ENCODE measurements at places on chromosomes 7 and 10.
A peak's percentile ranks its signal among the peaks of the same experiment; 100 is the strongest.

DNA sequence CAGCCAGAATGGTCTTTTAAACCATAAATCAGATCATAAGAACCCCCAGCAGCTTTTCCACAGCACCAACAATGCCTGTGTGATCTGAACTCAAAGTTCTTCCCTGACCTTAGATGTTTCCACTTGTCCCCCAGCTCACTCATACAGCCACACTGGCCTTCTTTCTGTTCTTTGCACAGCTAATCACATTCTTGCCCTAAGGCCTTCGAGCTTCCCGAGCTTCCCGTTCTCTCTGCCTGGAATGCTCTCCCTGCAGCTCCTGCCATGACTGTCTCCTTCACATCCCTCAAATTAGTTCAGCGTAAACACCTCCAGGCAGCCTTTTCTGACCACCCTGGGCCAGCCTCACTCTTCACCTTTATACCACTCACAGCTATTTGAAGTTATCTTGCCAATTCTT is 166.8 kb upstream of the NFE2L3 start:
- DNase-seq, result no peak

GRCh38 chr10:77638321-77639101 is 903 bp upstream of the KCNMA1 start:
- no peak for DNase-seq

GRCh38 chr7:106824458-106824857 is 40.6 kb upstream of the PIK3CG start:
- no peak for DNase-seq

GRCh38 chr10:81920213-81920829 is 45.3 kb downstream of the NRG3 start:
- DNase-seq, result no peak

DNA sequence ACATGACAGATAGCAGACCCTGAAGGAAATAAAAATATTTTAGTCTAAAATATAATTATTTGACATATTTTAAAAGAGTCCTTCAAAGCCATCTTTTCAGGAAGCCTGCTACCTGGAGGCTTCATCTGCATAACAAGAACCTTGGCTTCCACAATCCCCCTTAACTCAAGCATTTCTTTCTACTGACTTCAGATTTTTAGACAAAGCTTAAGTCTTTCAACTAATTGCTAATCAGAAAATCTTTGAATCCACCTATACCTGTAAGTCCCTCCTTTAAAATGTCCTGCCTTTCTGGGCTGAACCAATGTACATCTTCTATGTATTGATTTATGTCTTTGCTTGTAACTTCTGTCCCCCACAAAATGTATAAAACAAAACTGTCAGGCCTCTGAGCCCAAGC is 23.5 kb upstream of the PRF1 start:
- DNase-seq, result no peak

- DNase-seq, result no peak
These were observed 291.3 kb downstream of the PTEN start for GRCh38 chr10:88154596-88155250.

DNA sequence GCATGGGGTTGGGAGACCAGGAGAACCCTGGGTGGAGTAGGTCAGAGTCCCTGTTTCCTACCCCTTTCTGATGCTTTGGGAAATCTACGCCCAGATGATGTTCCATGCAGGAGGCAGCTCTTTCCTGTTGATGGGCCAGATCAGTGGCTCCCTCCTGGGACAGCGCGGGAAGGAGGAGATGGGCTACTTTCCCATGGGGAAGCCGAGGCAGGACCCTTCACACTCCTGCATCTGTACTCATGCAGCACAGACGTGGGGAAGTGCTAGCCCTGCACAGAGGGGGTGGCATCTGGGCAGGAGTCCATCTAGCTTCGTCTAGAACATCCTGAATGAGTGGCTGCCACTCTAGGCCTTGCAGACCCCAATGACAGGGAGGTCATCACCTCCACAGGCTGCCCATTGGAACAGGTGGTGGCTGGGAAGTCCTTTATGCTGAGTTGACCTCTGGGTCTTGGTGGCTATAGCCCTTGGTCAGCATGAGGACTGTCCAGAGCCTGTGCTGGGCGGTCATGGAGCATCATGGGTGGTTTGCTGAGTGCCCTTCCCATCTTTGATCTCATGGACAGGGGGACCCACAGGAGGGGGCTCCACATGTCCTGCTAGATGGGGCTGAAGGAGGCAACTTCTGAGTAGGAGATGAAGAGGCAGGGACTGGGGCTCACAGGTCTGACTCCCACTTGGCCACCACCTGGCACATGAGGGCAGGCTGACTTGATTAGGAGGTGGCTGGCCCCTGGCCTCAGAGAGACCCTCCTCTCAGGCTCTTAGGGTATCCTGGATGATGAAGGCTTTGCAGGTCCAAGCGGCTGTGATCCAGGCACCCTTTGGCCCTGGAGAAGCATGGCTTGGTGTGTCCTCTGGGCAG is 24.6 kb downstream of the RAMP3 start:
- DNase-seq, result no peak

DNA sequence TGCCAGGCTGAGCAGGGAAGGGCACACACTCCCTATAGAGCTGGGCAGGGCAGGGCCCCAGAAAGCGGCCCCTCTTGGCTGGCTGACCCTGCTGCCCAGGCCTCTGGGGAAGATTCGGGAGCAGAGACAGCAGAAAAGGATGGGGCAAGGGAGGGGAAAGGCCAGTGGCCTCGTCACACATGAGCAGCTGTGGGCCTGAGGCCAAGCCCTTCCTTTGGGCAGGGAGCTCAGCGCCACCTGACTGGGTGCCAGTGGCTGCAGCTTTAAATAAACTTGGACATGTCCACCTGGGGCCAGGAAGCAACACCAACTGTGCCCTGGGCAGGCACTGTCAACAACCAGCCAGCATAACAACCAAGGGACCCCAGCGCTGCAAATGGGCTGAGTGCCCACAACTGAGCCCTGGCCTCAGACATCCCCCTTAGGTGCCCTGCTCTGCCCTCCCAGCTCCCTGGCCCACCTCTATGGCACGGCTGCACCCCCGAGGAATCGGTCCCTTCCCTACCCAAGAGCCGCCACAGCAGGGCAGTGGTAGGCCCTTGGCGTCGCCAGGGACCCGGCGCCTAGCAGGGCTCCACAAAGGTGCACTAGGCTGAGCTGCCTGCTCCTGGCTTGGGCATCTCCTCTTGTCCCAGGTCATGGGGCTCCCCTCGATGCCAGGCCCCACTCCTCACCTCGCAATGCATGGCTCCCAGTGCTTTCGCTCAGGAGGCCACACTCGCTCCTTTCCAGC is 2.6 kb downstream of the CAMK2B start:
- DNase-seq, result no peak

GRCh38 chr10:43188702-43189101 is 50.5 kb downstream of the CSGALNACT2 start:
- DNase-seq, result no peak

- DNase-seq, result no peak
These were observed 35.4 kb upstream of the ARMS2 start for GRCh38 chr10:122419016-122419415.

- no peak for DNase-seq
These were observed 476 bp upstream of the ZFYVE27 start for GRCh38 chr10:97736403-97736901.

- DNase-seq, result no peak
These were observed 4.4 kb downstream of the PRF1 start for GRCh38 chr10:70597856-70598815.

DNA sequence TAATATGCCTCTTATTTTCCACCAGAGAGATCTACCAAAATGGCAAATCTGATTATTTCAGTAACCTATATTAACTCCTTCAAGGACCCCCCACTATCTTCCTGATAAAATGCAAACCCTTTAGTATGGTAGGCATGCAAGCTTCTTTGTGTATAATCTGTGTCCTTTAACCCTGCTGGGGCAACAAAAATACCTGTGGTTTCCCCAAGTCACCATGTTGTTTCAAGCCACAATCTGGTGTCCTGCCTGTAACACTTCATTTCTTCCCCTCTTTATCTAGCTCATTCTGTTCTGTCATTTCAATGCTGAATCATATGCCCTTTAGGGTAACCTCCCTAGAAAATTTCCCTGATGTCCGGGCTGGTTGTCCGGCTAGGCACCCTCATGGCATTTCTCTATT is 5.3 kb downstream of the CALCR start:
- no peak for DNase-seq

DNA sequence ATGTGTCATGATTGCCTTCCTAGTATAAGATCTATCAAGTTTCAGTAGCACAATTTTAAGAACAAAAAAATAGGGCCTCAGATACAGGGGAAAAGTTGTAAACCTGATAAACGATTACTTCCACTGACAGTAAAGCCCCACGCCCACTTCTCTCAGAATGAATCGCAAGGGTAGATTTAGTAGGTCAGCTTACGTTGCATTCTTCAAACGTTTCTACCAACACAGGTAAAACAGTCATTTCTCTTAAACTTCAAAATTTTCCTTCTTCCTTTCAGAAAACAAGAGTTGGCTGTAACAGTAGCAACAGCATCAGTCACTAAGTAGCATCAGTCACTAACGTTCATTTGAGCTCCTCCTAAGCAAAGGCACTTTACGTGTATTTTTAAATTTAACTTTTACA is 221.5 kb downstream of the ADAM12 start:
- peak; percentile 8 for DNase-seq

DNA sequence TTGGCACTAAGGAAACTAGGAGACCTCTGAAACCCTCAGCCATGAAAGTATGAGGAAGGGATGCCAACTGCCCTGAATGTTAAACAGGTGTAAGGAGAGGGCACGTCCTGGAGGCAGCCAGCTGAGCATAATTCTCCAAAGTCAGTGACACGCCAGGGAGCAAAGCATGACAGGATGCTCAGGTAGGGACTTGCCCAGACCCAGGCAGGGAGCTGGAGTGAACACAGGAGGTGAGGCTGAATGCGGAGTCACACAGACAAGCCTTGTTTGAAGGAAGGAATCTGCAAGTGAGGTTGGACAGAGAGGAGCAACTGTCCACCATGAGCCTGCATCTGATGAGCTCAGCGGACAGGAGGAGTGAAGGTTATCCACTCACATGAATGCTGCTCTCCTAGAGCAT is 41.5 kb downstream of the KLRG2 start:
- DNase-seq, result no peak

DNA sequence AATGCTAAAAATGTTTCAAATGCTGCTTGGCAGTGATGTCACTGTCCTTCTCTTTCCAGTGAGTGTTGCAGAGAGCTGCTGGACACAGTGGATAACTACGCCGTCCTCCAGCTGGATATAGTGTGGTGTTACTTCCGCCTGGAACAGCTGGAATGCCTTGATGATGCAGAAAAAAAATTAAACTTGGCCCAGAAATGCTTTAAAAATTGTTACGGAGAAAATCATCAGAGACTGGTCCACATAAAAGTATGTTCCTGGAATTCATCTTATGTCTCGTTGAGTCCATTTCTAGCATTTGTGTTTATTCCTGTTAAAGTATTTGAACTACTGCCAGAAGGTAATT is 25.2 kb downstream of the NUB1 start:
- no peak for DNase-seq

- no peak for DNase-seq
These were observed 29.3 kb upstream of the PRKAR1B start for GRCh38 chr7:756231-756927.

GRCh38 chr7:133529861-133530260 is 277.0 kb downstream of the EXOC4 start:
- no peak for DNase-seq

- DNase-seq, result peak; percentile 53
These were observed 3.8 kb upstream of the GTF2IRD1 start for GRCh38 chr7:74449809-74450397.

DNA sequence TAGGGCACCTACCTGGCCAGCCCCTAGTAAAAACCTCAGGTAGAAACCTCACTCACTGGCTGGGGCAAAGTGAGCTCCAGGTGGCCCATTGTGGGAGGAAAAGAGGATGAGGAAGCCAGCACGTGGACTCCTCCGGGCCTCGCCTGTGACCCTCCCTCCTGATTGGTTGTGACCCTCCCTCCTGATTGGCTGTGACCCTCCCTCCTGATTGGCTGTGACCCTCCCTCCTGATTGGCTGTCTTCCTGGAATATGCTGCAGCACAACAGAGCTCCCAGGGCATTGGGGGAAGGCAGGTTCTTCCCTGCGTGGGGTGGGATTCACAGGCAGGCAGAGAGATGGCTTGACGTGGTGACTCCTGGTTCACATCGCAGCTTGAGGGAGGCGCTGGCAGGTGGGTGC is 343.0 kb downstream of the GLRX3 start:
- DNase-seq, result no peak

- DNase-seq, result no peak
These were observed 38.7 kb upstream of the KIAA1217 start for GRCh38 chr10:24170199-24170598.

DNA sequence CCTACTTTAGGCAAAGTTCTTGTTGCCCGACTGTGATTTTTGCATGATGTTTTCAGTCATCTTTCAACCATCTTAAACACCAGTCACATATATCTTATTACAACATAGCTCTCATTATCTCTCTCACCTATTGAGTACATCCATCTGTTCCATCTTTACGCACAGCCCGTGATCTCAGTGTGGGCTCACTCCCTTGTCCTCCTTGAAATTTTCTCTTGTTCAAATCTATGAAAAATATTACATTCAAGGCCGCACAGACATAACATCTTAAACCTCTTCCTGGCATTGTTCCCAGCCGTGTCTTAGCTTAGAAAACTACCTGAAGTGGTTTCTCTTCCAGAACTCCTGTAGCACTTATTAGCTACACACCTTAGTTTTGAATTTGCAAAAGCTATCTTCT is 32.6 kb downstream of the NET1 start:
- no peak for DNase-seq

Measured in stimulated activated CD4-positive, alpha-beta T cell treated with anti-CD3 and anti-CD28 coated beads, Interleukin-4, amount 100 ng/mL, for 1 hour (primary cell).